ENCODE measurements at places on chromosomes 13 and 19.

- peak; percentile 72 for DNase-seq
These were observed 16.9 kb downstream of the COG3 start for GRCh38 chr13:45481688-45482087.

DNA sequence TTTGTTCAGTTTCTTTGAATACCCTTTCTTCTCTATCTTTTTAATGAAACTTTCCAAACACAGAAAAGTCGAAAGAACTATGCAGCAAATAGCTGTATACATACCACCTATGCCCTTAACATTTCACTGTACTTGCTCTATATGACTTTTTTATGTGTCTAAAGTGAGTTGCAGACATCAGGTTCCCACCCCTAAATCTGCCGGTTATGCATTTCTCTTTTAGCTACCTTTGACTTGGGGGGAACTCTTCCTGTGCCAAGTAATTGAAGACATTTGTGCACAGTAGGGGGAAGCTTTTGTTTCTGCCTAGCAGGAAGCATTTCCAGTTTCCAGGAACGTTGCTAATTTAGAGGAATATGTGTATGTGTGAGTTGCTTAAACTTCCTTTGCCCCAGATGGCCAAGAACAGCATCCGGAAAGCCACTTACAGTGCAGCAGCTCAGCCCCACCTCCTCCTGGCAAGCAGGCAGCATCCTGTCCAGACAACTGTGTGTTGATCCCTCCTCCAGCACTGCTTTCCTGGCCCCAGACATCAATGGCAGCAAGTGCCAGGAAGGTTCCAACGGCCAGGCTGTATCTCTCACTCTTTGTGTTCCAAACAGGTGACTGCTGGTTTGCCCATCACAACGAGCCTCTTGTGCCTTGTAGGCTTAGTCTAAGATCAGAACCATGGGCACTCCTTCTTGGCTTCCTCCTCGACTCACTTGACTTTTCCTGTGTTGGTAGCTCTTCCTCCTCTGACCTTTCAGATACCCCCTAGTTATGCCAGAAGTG is 14.7 kb upstream of the GRAMD1A start:
- no peak for DNase-seq

DNA sequence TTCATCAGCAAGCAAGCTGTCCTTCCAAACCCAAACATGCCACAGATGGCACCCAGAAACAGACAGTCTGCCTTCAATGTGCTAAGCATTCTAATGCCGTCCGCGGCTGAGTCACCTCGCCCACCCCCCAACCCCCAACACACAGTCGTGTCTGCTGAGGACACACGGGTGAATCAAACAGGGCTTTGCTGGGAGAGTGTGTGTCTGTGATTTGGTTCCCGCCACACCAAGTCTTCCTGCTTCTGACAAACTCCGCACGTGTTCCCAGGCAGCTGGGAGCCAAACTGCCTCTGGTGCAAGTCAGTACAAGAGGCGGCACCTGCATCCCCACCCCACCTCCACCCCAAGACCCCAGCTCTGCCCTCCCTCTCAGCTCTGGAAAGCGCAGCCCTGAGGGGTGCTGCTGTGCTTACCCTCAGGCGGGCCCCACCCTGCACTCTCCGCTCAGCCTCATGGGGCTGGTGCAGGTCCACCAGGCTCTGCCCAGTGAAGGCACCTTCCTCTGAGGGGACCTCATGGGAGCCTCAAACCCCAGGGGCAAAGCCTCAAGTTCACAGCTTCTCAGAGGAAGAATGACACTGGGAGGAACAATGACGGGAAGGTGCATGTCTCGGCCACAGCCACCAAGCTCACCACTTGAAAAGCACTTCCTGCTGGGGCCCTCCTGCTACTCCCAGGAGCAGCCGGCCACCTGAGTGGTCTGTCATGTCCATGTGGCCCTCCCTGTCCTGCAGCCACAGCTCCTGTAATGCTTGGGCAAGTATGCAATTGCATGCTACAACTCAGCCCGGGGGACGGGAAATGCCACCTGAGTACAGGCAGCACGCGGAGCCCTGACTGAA is 15.0 kb upstream of the SLC35E1 start:
- DNase-seq, result no peak

DNA sequence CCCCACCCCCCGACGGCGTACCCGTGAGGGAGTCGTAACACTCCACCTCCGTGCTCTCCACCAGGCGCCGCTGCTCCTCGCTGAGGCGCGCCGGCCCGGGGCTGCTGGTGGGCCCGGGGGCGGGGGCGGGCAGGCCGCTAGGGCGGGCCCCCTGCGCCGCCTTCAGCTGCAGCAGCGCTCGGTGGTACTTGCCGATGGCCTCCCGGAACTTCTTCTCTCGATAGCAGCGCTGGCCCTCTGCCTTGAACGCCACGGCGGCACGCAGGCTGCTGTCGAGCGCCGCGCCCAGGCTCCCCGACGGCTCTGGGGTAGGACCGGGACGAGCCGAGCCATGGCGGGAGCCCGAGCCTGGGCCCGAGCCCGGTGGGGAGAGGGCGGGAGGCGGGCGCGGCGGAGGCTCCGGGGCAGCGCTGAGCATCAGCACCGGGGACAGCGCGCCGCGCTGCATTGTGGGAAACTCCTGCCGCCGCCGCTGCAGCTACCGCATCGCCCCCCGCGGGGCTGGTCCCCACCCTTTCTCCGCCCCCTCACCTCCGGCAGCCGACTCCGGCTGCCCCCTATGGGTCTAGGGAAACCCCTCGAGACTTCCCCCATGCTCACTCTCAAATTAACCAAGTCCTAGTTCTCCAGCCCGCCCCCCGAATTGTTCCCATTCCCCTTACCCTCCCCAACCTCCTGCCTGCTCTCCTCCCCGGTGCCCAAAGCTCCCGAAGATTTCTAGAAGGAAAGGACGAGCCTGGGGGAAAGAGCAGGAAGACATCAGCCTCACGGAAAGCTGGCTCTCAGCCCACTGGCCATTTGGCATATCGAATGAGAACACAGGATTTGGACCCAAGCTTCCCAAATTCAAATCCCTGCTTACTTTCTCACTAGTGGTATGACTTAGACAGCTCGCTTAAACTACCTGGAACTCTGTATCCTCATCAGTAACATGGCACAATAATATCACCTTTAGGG is at the start of gene TTC9B:
TTC9B (minus strand) TSS at position 451 of the 957 bp plus-strand sequence; CDS start at position 448, 3 bp downstream.
- DNase-seq, result no peak

DNA sequence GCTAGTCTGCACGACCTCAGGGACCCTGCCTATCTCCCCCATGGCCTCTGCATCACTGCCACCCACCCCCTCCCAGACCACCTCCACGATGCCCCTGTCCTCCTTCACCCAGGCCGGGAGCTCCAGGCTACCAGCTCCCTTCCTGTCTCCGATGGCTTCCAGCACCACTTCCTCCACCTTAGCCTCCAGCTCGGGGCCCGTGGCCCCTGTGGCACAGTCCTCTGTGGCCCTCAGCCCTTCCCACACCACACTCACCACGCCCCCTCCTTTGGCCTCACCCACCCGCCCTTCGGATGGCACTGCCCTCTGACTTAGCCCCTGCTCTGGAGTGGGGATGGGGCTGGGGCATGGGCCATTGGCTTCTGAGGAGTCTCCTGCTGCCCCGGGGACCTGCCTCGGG is 7.2 kb downstream of the PALM3 start:
- DNase-seq, result no peak

DNA sequence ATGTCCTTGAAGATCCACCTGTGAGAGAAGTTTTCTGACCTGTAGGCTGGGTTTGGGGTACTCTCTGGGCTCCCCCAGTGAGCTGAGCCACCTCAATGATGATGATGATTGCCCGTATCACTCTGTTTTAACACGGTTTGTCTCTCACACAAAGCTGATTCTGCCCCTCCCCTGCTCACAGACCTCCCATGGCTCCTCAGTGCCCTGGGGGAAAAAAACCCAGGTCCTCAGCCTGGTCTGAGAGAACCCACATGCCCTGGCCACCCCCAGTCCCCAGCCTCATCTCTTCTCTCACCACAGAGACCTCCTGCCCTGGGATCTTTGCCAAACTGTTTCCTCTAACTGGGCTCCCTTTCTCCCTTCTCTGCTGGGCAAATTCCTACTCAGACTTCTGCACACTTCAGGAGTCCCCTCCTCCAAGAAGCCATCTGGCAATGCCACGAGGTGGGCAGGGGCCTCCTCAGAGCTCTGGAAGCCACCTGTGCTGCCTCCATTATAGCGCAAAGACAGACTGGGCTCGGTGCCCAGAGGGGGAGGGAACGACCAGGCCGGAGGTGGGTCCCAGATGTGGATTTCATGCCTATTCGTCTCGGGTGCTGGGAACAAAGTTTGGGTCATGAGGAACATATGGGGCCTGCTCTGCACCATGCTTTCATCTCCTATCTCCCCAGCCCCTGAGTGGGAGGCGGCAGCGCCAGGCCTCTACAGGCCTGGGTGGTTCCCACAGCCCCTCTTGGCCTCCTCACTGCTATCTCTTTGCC is 8.5 kb upstream of the CA11 start:
- no peak for DNase-seq

DNA sequence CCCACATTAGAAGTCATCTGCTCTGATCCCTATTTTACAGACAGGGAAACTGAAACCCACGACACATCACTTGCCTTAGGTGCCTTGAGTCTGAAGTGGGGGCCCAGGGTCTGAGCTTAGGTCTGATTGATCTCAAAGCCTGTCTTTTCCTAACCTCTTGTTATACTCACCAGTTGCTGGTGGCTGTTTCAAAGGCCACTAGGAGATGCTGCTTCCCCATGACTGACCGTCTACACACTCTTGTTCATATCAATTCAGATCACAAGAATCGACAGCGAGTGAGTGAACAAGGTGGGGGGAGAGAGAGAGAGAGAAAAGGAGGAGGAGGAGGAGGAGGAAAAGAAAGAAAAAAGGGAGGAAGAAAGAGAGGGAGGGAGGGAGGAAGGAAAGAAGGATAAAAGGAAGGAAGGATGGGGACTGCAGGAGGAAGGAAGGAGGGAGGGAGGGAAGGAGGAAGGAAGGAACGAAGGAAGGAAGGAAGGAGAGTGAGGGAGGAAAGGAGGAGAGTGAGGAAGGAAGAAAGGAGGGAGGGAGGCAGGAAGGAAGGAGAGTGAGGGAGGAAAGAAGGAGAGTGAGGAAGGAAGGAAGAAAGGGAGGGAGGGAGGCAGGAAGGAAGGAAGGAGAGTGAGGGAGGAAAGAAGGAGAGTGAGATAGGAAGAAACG is 3.3 kb downstream of the OR10H1 start:
- no peak for DNase-seq

- DNase-seq, result no peak
These were observed 81.2 kb upstream of the ABCC4 start for GRCh38 chr13:95382411-95382810.
